Glutamatergic neuron (in vitro differentiated cells): ENCODE measurements at places on chromosomes 16 and 17.

- no peak for DNase-seq
Measured at GRCh38 chr16:47309581-47310312, 151.1 kb downstream of the ITFG1 start.

DNA sequence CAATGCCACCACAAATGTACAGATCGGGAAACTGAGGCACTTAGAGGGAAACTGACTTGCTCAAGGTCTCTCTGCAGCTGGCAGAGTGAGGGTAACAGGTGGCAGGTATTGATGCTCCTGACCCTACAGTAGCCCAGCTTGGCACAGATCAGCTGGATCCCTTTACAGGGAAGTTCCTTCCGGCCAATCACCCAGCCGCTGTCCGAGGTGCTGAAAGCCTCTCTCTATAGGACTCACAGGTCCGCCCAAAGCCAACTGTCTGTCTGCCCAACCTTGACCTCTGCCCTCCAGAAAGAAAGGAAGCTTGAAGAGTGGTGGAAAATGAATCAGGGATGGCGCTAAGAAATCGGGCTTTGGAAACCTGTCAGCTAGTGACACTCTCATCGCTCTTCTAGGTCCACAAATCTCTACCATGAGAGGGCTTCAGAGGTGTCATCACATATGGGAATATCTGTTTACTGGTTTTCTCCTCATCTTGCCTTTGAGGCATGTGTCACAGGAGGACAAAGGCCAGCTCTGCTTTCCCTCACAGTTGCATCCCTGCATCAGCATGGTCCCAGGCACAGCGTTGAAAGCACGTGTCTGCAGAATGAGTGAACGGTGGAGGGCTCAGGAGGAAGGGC, 246.2 kb downstream of the KATNIP start:
- DNase-seq, result no peak

GRCh38 chr16:3262517-3262916, 6.1 kb upstream of the MEFV start:
- DNase-seq, result no peak

- DNase-seq, result no peak
Measured at GRCh38 chr17:8740486-8740885, 4.2 kb downstream of the CCDC42 start.

DNA sequence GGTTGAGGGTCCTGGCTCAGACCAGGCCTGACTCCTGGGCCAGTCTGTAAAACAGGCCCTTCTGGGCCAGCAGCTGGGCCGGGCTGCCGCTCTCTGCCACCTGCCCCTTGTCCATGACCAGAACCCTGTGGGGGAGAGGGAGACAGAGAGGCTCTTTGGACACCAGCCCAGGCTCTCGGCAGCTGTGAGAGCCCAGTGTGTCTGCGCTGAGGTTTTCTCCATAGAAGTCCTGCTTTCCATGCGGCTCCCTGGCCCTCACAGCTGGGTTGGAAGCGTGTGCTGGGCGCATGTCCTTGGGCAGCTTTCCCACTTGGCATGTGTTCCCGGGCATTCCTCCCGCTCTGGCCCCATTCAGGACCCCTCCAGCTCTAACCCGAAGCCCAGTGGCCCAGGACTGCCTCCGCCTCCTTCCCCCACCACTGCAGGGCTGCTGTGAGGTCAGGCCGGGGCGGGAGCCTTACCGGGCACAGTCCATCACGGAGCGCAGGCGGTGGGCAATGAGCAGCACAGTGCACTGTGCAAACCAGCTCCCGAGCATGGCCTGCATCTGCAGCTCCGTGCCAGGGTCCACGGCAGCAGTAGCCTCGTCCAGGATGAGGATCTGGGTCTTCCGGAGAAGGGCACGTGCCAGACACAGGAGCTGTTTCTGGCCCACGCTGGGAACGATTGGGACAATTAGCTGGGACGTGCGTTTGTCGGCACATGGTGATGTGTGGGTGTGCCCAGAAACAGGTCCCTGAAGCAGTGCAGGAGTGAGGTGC, 73.0 kb downstream of the ABCC6 start:
- DNase-seq, result no peak

DNA sequence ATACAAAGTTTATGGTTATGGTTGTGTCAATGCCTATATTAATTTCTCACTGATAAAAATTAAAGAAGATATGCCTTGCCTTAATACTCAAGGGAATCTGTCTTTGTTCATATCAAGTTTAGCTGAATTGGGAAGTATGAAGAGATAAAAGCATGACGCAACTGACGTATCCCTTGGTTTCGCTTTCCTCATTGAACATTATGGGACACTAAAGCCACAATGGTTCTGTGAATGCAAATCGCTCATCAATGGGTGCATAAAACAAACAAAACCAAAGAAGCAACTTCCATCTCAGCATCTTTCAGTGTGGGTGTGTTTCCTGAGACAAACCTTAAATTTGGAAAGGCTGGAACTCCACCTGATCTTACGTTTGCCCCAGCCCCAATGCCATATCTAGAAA, 108.2 kb downstream of the NPIPB5 start:
- DNase-seq, result no peak

GRCh38 chr17:18848501-18848900, 9.4 kb upstream of the PRPSAP2 start:
- no peak for DNase-seq

- DNase-seq, result no peak
Measured at GRCh38 chr17:73639322-73639721, 4.9 kb downstream of the SDK2 start.

DNA sequence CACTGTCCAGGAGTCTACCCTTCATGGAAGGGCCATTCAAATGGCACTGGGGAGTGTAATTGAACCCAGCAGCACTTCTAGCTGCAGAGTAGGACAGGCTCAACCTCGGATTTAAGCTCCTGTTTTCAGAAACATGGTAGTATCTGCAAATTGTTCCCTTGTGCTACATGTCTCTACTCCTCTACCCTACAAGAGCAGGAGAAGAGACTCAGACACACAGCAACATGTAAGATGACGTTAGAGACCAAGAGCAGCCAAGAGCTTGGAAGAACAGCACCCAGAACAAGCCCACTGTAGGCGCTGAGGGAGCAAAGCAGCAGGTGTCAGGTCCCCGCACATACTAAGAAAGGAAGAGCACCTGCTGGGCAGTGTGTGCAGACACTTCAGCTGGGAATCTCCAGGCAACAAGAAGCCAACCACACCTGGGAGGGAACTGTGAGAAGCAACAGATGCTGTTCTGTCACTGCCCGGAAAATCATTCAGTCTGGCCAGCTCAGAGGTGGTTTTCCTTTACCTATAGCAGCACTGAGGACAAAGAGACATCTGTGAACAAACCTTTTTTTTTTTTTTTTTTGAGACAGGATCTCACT, 35.6 kb upstream of the MNT start:
- no peak for DNase-seq

- no peak for DNase-seq
Measured at GRCh38 chr17:77701996-77702395, 256.5 kb upstream of the TNRC6C start.

- no peak for DNase-seq
Measured at GRCh38 chr17:57528058-57528451, 217.0 kb downstream of the CCDC182 start.

DNA sequence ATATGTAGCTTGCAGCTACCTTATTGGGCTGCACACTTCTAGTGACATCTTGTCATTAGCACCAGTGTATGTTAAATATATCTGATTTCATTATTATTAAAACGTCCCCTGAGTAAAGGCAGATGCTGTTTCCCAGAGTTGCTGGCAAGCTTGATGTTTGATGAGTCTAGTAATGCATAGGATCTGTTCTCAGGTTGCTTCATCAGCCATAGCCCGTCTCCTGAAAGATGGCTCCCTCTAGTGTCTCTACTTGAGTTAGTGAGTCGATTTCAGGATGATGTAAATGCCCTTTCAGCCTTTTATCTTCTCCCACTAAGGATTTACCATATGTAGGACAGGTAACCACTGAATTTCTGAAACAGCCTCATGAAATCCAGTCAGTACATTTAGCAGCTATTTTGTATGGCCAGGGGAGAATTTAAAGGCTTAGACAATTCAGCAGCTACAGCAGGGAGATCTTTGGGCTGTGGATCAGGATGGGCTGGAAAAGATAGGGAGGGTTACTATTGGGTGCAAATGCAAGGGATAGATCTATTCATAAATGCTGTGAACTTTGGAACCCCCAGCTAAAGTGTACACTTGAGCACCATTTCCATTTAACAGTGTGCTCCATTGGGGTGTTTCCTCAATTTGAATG, 376.3 kb downstream of the CNTNAP4 start:
- DNase-seq, result no peak

- DNase-seq, result no peak
Measured at GRCh38 chr16:15489016-15489415, 54.6 kb downstream of the BMERB1 start.

GRCh38 chr16:8727857-8728618, 53.6 kb downstream of the ABAT start:
- no peak for DNase-seq

GRCh38 chr16:53061256-53061655, 6.5 kb downstream of the CHD9 start:
- DNase-seq, result no peak

DNA sequence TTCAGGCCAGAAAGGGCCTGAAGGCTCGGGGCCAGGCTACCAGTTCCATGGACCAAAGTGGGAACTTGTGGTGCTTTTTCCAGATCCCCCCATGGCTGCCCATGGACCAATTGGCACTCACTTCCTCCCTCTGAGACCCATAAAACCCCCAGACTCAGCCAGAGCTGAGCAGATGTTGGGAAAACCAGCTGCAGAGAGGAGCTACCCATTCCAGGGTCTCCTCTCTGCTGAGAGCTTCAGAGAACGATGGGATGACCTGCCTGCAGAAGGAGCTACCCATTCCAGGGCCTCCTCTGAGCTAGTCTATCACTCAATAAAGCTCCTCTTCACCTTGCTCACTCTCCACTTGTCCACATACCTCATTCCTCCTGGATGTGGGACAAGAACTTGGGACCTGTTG, 52.2 kb upstream of the MED9 start:
- no peak for DNase-seq

- DNase-seq, result no peak
Measured at GRCh38 chr16:75443298-75443697, 10.0 kb upstream of the CFDP1 start.

DNA sequence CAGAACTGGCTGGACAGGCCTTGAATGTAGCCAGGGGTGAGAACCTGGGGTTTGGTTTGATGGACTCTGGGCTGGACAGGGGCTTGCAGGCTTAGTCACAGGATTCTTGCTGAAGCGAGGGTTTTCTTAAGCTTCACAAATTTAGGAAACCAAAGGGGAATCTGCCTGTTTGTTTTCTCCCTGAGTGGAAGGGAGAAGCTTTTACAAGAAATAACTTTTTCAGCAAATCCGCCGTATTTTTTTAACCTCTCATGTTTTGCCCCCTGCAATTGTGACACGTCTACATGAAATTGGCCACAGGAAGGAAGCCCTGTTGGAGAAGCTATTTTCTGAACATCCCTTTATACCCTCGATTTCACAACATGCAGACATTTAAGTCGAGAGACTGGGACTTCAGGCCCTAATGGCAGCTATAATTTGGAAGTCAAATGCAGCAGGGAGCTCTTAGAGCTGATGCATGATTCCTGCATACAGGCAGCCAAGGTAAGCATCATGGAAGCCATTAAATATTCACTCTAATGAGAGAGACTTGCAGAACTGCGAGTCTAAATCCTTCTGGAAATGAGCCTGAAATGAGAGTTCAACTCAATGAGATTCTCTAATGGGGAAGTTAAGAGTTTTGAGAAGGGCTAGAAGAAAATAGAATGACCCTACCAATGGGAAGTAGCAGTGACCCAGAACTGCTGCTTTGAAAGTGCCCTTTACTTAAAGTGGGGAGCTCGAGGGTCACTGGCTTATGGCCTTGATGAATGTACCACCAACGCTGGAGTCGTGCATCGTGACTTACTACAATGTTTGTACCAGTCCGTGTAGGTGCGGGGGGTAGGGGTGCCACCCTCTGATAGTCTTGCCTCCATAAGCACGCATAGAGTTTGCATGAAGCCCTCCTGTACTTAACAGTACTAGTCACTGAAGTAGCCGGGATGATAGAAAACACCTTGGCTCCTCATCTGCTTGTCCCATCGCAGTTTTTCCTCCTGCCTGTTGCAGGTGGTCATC, 45.1 kb upstream of the IRF8 start:
- no peak for DNase-seq

DNA sequence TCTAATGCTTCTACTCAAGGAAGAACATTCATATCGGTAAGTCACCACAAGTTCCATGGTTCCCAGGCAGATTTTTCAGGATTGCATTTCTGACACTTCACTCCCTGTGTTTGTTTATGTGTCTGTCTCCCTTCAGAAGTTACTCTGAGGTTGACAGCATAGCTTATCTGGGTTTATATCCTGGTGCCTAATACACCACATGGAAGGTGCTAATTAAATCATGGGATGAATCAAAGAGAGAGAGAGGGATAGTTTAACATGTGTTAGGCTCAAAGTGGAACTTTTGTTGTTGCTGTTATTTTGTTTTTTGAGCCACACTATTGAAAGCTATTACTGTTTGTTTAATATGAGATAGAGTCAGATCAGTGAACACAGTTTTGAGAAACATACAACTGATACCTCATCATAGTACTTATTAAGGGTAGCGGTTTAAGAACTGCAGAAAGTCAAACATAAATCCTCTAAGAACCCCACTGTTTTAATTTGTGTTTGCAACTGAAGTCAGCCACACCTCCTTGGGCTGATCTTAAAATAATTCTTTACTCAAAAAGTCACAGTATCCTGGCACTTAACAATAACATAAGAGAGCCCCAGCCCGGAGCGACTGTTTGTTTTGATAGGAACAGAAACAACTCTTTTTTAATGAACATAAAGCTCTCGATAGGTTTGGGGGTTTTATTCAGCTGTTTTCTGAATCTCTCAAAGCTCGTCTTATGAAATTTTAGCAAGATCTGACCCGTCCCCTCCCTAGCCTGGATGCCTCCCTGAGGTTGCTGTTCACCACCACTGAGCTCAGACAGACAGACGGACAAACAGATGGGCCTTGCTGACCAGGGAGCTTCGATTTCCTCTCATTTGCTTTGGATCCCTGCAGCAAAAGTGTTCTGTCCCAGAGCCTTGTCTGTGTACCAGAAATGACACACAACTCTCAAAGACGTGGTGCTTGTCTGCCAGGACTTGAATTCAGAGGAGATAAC, 98.3 kb upstream of the MYOCD start:
- no peak for DNase-seq

DNA sequence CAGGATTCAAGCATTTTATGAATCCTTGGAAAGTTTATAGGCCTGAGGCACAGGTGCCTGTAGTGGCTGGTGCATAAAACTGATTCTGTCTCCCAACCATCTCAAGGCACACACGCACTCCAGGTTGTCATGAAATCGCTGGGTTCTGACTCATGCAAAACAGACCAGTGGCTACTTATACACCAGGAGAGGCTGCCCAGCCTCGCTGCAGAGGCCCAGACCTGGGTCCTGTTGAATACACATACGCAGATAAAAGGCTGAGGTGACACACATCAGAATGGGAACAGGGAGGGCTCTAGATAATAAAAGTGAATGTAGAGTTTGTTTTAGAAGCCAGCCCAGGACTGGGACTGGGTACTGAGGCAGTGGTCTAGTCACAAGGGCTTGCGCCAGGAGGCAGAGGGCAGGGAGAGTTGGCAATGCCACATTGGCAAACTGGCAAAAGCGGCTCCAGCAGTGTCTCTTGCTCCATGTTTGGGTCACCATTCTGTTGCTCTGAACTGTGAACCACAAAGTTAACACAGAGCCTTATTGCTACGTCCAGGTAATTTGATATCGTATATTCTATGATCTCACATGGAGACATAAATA, 13.6 kb downstream of the OR1D5 start:
- no peak for DNase-seq
